ENCODE measurements at places on chromosomes 13 and 19.

DNA sequence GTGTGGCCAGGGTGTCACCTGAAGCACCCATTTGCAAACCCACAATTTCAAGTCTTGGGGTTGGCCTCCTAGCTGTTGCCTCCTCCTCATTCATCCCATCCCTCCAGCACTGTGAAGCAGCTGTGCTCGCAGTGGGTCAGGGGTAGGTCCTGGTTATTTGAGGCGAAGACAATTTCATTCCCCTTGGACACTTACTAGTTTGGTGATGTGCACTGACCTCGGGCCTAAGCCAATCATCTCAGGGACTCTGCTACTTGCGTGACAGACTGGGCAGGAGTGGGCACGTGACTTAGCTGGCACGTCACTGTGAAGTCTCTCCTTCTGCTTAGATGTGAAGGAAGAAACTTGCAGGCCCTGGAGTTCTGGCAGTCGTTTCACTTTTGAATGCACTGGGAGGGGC, 3.5 kb upstream of the ATP11A start:
- DNase-seq: no peak

- no peak for DNase-seq
These were observed 42.1 kb upstream of the C1QTNF9 start for GRCh38 chr13:24267274-24267673.

DNA sequence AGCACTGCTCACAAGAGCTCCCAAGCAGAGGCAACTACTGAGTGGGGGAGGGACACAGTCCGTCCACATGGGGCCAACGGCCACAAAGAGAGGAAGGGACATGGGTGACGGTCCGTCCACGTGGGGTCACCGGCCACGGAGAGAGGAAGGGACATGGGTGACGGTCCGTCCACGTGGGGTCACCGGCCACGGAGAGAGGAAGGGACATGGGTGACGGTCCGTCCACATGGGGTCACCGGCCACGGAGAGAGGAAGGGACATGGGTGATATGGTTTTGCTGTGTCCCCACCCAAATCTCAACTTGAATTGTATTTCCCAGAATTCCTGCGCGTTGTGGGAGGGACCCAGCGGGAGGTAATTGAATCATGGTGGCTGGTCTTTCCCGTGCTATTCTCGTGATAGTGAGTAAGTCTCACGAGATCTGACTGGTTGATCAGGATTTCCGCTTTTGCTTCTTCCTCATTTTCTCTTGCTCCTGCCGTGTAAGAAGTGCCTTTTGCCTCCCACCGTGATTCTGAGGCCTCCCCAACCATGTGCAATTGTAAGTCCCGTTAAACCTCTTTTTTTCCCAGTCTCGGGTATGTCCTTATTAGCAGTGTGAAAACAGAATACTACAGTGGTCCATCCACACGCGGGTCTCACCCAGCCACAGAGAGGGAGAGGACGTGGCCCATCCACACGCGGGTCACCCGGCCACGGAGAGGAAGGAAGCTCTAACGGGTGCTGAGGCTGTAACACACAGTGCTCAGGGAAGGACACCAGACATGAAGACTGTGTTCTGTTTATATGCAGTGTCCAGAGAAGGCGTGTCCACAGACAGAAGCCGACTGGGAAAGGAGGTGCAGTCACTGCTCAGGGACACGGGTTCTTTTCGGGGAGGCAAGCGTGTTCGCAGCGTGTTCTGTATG, 48.5 kb downstream of the GAS6 start:
- no peak for DNase-seq

DNA sequence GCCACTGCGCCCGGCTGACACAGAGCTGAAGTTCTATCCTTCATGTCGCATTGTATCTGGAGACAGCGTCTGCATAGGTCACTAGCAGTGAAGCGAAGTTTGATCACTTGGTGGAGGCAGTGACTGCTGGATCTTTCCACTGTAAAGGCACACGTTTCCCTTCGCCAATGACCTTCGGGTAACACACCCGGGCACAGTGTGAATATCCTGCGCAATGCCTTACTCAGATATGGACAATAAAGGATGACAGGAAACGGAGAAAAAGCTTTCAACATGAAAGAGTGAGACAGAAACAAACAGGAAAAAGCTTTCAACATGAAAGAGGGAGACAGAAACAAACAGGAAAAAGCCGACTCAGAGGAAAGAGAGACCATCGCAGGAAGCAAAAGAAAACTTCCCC, 17.1 kb downstream of the ARL11 start:
- DNase-seq: no peak

DNA sequence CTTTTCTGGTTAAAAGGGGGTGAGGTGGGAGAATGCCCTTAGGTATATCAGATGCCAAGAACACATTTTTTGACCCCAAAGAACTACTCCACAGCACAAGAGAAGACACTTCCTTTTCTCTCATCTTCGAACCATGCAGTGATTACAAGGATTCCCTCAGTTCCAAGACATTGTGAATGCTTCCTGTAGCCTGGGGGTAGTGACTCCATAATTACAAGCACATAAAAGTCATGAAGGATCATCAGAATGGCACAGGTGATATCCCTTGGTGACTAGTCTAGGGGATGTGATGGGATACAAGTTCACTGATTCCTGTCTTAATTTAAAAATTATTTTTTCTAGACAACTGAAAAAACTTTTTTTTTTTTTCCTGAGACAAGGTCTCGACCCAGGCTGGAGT, 78.0 kb downstream of the ZC3H13 start:
- no peak for DNase-seq
